ENCODE measurements at places on chromosomes 6 and 20.

GRCh38 chr20:20012541-20012940, 4.6 kb upstream of the NAA20 start:
- no peak for DNase-seq

DNA sequence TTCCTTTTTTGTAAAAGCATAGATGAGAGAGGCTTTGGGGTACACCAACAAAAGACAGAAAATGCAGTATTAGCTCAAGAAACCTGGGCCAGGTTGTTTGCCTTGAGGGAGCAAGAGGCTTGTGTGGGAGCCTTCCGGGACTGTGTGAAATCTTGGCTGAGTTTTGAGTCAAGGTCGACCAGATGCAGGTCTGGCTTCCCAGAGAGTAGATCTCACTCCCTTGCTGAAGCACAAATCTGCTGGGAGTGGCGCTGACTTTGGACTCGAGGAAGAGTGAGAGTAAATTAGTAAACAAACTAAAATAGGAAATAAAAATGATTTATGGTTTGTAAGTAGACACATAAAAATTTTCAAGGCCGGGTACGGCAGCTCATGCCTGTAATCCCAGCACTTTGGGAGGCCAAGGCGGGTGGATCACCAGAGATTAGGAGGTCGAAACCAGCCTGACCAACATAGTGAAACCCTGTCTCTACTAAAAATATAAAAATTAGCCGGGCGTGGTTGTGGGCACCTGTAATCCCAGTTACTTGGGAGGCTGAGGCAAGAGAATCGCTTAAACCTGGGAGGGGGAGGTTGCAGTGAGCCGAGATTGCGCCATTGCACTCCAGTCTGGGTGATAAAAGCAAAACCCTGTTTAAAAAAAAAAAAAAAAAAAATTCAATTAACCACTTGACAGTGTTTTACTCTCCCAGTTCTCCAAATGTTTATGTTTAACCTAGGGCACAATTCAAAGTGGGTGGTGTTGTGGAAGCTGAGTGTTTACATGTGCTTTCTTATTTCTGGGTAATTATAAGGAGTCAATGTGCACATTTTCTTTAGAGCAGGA, 27.7 kb upstream of the EDN1 start:
- DNase-seq = no peak

- no peak for DNase-seq
These were observed 11.3 kb upstream of the TMEM181 start for GRCh38 chr6:158548418-158549161.

- DNase-seq = no peak
These were observed 586 bp upstream of the NQO2 start for GRCh38 chr6:2998998-2999617.

- DNase-seq = no peak
These were observed 92.5 kb downstream of the MAN1A1 start for GRCh38 chr6:119256978-119257462.

GRCh38 chr20:38217791-38218565, 42.6 kb downstream of the KIAA1755 start:
- no peak for DNase-seq

- DNase-seq = no peak
These were observed 27.9 kb upstream of the SIRPG start for GRCh38 chr20:1685304-1686052.

GRCh38 chr6:36131511-36132245, 1.4 kb downstream of the MAPK13 start:
- no peak for DNase-seq

GRCh38 chr6:104532462-104532861, 327.3 kb downstream of the HACE1 start:
- no peak for DNase-seq

GRCh38 chr20:51388756-51389542, 153.6 kb downstream of the NFATC2 start:
- DNase-seq = no peak

GRCh38 chr6:33272275-33273128, 627 bp downstream of the RPS18 start:
- DNase-seq = no peak

GRCh38 chr20:1499528-1500420, 8.6 kb upstream of the SIRPB2 start:
- no peak for DNase-seq

GRCh38 chr20:32966881-32967781, 37.1 kb downstream of the SUN5 start:
- DNase-seq = no peak

- no peak for DNase-seq
These were observed 682 bp upstream of the CHD6 start for GRCh38 chr20:41618807-41619311.

Measured in iPS DF 6.9 (cell line).